A673 (cell line): ENCODE measurements at places on chromosomes 12 and 14. TPM values are rescaled to one million over a fixed set of nuclear protein-coding genes. Genes with fewer than 3 reads are reported as not detected.

DNA sequence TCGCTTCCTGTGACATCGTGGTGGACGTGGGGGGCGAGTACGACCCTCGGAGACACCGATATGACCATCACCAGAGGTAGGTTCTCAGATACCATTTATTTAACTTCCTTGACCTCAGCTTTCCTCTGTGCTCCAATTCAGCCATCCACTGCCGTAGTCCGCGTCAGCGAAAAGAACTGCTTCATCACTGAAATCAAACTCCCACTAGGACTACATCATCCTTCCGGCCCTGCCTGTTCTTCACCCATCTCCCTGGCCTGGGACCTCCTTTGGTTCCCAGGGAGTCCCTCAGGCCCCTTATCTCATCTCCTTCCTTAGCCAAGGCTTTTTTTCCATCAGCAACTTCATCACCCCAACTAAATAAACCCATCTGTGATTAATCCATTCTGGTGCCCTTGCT is 692 bp downstream of the MYG1 start:
- H3K36me3 ChIP-seq, result peaks cover 35% of the 10 kb centered on the region
- peaks cover 9% of the 10 kb centered on the region for H3K4me1 ChIP-seq
- no peaks in the 10 kb centered on the region for H3K27me3 ChIP-seq
- H3K27ac ChIP-seq, result peak overlapping the region; percentile 78

GRCh38 chr14:60863249-60863648 is 117.6 kb downstream of the TRMT5 start:
- H3K36me3 ChIP-seq, result no peaks in the 10 kb centered on the region
- no peak overlapping the region for H3K27ac ChIP-seq
- DNase-seq, result no peak
- H3K4me1 ChIP-seq, result peaks cover 44% of the 10 kb centered on the region
- H3K27me3 ChIP-seq, result no peaks in the 10 kb centered on the region

GRCh38 chr14:86788224-86788623 is 1204.8 kb downstream of the GALC start:
- no peak overlapping the region for H3K4me3 ChIP-seq
- H3K27ac ChIP-seq, result peak overlapping the region; percentile 75
- peaks cover 14% of the 10 kb centered on the region for H3K4me1 ChIP-seq
- no peaks in the 10 kb centered on the region for H3K27me3 ChIP-seq
- no peak for DNase-seq

- H3K27ac ChIP-seq, result no peak overlapping the region
- H3K27me3 ChIP-seq, result peaks cover 2% of the 10 kb centered on the region
- H3K4me3 ChIP-seq, result no peak overlapping the region
- no peaks in the 10 kb centered on the region for H3K36me3 ChIP-seq
- no peaks in the 10 kb centered on the region for H3K4me1 ChIP-seq
- DNase-seq, result no peak
Measured at GRCh38 chr12:5305886-5306545, 125.9 kb upstream of the NTF3 start.

DNA sequence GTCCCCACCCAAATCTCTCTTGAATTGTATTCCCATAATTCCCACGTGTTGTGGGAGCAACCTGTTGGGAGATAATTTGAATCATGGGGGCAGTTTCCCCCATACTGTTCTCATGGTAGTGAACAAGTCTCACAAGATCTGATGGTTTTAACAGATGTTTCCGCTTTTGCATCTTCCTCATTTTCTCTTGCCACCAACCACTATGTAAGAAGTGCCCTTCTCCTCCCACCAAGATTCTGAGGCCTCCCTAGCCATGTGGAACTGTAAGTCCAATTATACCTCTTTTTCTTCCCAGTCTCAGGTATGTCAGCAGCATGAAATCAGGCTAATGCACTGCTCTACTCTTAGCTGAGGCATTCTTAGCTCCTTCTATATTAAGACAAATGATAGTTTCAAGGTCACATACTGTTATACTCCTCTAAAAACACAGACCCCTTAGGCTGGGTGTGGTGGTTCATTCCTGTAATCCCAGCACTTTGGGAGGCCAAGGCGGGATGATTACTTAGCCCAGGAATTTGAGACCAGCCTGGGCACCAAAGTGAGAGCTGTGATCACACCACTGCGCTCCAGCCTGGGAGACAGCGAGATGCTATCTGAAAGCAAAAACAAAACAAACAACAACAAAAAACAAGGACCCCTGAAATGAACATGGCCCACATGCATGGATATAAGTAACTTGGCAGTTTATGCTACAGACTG is 3.6 kb downstream of the SCAF11 start:
- peaks cover 14% of the 10 kb centered on the region for H3K4me1 ChIP-seq
- H3K36me3 ChIP-seq, result peaks cover 4% of the 10 kb centered on the region
- H3K4me3 ChIP-seq, result no peak overlapping the region
- no peak for DNase-seq

DNA sequence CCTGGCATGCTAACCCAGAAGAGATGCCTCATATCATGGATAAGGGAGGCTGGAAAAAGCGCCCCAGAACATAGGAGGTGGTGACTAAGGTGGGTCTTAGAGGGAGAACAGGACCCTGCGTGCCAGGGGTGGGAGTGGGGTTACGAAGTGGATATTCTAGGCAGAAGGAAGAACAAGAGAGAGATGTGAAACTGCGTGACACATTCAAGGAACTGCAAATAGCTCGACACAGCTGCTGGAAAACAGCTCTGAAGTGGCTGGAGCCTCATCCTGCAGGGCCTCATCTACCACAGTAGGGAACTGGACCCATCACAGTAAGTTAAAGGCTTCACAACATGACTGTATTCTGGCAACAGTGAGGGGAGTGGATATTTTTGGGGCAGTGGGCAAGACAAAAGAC is 61.1 kb downstream of the RNF34 start:
- H3K4me3 ChIP-seq, result no peak overlapping the region
- no peak overlapping the region for H3K27ac ChIP-seq
- peaks cover 6% of the 10 kb centered on the region for H3K4me1 ChIP-seq
- no peak for DNase-seq
- H3K36me3 ChIP-seq, result no peaks in the 10 kb centered on the region
- no peaks in the 10 kb centered on the region for H3K27me3 ChIP-seq

DNA sequence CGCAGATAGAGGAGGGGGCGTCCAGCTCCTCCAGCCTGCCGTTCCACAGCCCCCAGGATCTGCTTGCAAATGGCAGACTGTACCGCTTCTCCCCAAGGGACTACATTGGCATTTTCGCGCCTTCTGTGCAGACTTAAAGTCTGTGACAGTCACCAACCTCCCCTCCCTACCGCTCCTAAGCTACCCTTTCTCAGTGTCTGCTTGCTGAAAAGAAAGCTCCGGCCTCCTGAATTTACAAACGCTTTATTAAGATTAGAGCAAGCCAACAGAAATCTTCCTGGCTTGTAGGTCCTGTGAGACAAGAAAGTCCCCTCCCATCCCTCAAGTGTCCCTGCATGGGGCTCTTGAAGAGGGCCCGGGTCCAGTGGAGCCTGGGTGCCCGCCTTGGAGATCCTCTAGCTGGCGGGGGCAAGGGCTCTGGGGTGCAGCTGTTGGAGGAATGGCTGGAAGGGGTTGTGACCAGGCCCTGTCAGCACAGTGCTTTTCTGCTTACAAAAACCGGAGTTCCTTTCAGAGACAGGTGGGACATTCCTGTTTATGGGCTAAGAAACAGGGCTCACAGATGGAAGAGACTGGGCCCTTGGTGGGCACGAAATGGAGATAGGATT is 2.8 kb upstream of the DLK1 start:
- no peaks in the 10 kb centered on the region for H3K36me3 ChIP-seq
- H3K27me3 ChIP-seq, result peaks cover 33% of the 10 kb centered on the region
- H3K27ac ChIP-seq, result no peak overlapping the region
- H3K4me1 ChIP-seq, result no peaks in the 10 kb centered on the region
- no peak overlapping the region for H3K4me3 ChIP-seq
- DNase-seq, result no peak

DNA sequence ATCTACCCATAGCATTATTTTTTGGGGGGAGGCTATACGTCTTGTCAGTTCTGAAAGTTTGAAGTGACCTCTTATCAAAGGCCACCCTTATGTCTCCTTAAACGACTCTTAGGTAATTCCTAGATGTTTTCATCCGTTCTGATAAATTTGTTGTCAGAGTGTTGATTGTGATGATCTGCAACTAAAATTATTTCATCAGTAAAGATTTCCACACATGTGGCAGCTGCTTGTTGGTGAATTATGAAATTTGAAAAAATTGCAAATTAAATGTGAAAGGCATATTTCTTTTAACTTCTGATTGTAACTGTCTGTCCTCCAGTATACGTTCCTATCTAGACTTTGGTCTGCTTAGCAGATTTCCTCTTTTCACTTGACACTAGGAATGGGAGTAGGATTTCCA is 1.4 kb downstream of the ADIPOR2 start:
- H3K27me3 ChIP-seq, result no peaks in the 10 kb centered on the region
- DNase-seq, result no peak
- H3K27ac ChIP-seq, result peak overlapping the region; percentile 97
- H3K4me1 ChIP-seq, result peaks cover 23% of the 10 kb centered on the region
- no peaks in the 10 kb centered on the region for H3K36me3 ChIP-seq

DNA sequence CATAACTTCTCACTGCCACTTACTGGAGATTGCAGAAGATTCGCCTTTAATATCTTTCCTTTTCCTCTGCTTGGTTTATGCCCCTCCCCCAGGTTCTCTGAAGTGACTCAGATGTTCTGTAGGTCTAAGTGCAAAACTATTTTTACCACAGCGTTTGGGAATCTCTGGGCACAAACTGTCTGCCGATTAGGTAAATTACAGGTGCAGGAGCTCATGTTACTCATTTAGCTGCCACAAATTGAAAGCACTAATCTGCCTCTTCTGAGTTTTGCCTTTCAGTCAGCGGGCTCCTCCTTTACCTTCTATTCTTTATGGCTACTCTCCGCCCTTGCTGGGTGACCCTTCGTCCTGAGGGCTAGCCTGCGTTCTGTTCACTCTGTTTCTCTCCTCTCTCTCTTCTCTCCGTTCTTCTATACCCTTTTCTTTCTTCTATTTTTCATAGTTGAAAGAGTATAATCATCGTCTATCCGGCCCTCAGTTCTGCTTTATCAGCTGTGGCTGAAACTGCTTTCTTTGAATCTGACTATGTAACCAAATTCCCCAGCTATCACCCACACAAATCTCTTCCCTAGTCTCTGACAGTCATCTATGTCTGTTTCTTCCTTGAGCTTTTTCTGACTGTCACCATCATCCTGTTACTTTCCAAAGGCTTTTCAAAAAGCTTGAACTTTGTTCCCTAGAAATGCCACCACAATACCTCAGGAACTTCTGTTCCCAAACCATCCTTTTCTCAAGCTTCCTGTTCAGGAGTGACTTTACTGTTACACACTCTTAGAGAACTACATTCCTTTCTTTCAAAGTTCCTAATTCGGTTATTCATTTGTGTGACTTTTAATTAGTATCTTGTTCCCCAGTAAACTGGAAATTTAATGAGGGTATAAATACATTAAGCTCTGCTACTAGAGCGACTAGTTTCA is 4.3 kb upstream of the MYF6 start:
- no peak overlapping the region for H3K4me3 ChIP-seq
- no peak overlapping the region for H3K27ac ChIP-seq
- no peaks in the 10 kb centered on the region for H3K36me3 ChIP-seq
- no peaks in the 10 kb centered on the region for H3K4me1 ChIP-seq
- no peaks in the 10 kb centered on the region for H3K27me3 ChIP-seq

DNA sequence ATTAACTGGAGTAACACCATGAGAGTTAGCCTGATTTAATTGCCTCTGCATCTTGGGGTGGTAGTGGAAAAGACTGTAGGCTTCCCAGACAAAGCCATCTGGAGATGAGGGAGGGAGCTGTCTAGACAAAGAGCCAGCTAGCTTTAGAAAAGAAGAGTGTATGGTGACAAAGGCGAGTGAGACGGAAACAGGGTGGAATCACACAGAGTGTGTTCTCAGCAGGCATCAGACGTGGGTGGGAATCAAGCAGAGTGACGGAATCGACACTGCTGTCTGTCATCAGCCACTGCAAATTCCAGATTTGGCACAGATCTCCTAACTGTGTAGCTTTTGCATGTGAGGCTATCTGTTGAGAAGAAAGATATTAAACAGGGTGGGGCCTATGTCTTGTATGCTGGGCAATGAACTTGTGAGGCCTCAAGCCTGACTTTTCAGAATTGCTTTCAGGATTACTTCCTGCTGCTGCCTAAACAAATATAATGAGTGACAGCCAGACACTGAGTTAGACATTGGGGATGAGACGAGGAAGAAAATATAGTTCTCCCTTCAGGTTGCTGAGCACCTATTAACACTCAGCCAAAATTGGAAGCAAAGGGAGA is 236.5 kb upstream of the GRIP1 start:
- no peak overlapping the region for H3K27ac ChIP-seq
- no peaks in the 10 kb centered on the region for H3K36me3 ChIP-seq
- peak; percentile 92 for DNase-seq
- no peaks in the 10 kb centered on the region for H3K27me3 ChIP-seq
- H3K4me1 ChIP-seq, result peaks cover 17% of the 10 kb centered on the region

DNA sequence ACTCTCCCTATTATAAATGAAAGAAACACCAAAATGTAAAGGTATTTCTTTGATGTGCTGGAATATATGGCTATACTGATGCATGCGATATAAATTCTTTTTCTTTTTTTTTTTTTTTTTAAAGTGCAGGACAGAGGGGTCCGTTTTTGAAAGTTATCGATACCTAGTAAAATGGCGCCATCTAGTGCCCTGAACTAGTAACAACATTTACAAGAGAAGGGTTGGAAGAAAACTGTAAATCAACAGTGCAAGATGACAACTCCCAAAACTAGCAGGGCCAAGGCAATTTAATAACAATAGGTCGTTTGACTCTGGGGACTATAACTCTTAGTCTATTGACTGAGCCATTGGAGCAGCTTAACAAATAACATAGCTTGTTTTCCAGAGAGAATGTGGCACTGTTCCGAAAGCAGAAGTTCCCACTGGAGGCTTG is 137.7 kb downstream of the SPTSSA start:
- no peak overlapping the region for H3K4me3 ChIP-seq
- no peaks in the 10 kb centered on the region for H3K4me1 ChIP-seq
- H3K27me3 ChIP-seq, result no peaks in the 10 kb centered on the region

DNA sequence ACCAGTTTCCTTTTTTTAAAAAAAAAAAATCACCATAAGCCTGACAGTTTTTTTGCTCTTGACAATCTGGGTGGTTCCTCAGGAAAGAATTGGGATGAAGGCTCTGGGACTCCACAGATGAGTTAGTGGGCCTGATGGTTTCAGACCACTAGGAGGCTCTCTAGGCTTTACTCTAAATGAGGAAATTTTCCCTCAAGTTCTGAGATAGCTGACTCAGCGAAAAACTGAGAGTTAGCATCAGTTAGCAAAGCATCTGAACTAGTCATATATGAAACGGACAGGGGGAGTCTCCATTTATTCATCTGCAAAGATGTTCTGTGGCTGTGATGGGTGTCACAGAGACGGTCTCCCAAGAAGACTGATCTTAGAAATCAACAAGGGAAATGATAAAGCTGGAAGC is 314.3 kb upstream of the OR4E1 start:
- H3K4me3 ChIP-seq, result no peak overlapping the region
- no peaks in the 10 kb centered on the region for H3K27me3 ChIP-seq
- no peak overlapping the region for H3K27ac ChIP-seq

The LBHD2 gene
- 0.99 and 2.3 TPM in 2 replicates for total RNA-seq

The MYF6 gene
- not detected in 2 replicates for total RNA-seq

The RHNO1 gene
- total RNA-seq, result 71.7 and 79.9 TPM in 2 replicates

The DPF3 gene
- total RNA-seq, result 15.7 and 17.6 TPM in 2 replicates

The CLEC6A gene
- total RNA-seq, result not detected in 2 replicates

The TDG gene
- total RNA-seq, result 54.1 and 59.4 TPM in 2 replicates

The TMEM52B gene
- 0.24 TPM in 1 of 2 replicates, not detected in the other for total RNA-seq

The KCNK10 gene
- total RNA-seq, result not detected in 2 replicates

The LRP1 gene
- total RNA-seq, result 31.0 and 43.6 TPM in 2 replicates

The INSM2 gene
- not detected in 2 replicates for total RNA-seq
